DND-41 (cell line): ENCODE measurements at places on chromosomes 1 and 21.
A peak's percentile ranks its signal among the peaks of the same experiment; 100 is the strongest.

DNA sequence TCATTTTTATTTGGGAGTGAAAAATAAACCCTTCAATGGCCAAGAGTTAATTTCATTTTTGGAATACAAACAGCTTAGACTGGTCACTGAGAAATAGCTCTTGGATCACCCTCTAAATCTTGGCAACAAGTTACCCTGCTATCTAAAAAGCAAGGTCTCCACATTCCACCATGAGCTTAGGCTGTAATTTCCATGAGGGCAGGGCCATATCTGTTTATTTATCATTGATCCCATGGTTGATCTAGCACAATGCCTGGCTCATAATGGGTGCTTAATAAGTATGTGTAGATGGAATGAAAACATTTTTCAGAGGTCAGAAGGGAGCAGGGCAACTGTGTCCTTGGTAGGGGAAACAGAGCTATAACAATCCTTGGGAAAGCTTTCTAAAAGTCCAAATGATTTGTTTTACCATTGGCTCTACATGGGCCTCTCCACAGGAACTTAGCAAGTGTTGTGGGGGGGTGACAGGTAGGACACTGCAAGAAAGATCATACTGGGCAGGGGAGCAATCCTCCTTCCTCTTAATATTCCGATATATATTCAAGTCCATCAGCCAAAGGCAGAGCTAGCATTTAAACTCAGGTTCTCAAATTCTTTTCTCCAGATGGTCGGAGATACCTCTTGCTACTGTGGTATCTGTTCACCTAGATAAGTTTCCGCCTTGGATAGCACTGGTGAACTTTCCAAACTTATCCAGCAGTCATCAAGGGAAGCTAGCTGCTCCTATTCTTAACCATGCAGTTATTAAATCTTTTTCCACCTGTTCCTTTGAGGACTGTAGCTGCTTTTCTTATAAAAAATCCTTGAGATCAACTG, 53.1 kb upstream of the PTCH2 start:
- H3K4me3 ChIP-seq, result no peak overlapping the region
- no peak for DNase-seq

GRCh38 chr1:210448297-210448892, 119.7 kb downstream of the HHAT start:
- H3K27ac ChIP-seq, result no peak overlapping the region
- peaks cover 23% of the 10 kb centered on the region for H3K4me1 ChIP-seq
- H3K4me3 ChIP-seq, result no peak overlapping the region
- H3K27me3 ChIP-seq, result no peaks in the 10 kb centered on the region
- no peaks in the 10 kb centered on the region for H3K36me3 ChIP-seq

DNA sequence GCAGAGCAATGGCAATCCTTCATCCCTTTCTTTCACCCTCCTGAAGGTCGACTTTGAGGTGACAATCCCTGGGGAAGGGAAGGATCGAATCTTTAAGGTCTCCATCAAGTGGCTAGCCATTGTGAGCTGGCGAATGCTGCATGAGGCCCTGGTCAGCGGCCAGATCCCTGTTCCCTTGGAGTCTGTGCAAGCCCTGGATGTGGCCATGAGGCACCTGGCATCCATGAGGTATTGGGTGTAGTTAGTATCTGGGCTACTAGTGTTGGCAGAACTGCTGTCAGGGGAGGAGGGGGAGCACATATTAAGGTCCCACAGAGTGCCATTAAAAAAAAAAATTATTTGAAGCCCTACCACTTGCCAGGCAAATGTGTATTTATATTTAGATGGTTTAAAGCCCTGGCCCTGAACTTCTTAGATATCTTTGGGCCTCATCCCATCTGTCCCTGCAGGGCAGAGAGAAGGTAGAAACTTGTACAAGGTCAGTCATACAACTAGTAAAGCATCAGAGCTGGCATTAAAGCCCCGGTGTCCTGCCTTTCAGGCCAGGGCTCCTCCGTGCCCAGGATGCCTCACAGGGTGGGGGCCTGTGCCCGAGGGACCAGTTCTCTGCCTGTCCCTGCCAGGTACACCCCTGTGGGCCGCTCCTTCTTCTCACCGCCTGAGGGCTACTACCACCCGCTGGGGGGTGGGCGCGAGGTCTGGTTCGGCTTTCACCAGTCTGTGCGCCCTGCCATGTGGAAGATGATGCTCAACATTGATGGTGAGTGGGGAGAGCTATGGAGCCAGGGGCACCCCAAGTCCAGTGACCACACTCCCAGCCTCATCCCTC, 10.3 kb downstream of the AGO1 start:
- H3K27ac ChIP-seq, result no peak overlapping the region
- DNase-seq, result no peak
- peaks cover 87% of the 10 kb centered on the region for H3K36me3 ChIP-seq
- no peak overlapping the region for H3K4me3 ChIP-seq

DNA sequence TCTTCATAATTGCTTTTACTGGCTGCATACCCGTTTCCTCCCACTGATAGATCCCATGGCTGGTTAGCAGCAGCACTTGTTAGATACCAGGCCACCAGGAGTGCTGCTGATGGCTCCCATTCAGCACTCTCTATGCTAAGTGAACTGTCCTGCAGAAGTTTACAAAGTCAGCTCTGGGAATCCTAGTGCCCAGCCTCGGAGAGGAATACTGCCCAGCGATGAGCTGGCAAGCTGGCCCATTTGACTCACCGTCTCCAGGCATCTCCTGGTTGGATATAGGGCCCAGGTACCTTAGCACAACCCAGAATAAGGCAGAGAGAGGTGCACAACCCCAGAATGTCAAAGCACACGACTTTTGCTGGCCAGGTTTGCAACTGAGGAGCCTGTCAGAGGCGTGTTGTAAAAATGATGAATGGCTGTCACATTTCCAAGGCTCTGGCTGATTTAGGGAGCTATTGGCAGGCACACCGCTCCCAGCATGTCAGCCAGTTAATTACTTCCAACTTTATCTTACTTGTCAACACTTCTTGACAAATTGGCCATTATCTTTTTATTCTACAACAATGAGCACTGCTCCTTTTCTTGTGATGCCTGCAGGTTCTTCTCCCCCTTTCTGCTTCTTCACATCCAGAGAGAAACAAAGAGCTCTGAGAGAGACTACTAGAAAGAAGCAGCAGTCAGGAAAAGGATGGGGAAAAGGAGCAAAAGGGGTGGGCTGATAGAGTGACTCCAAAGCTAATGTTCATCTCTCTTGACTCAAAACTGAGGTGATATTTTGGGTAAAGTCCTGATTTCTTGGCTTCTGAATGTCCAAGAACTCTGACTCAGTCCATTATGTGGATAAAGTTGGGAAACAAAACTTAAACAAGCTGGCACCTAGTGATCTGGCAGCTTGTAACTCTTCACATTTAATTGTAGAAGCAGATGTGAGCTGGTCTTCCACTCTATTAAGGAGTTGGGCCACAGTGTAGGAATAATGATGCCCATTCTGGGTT, 10.8 kb upstream of the ANGPTL7 start:
- peaks cover 60% of the 10 kb centered on the region for H3K36me3 ChIP-seq
- DNase-seq, result no peak
- no peaks in the 10 kb centered on the region for H3K27me3 ChIP-seq
- no peak overlapping the region for H3K27ac ChIP-seq
- H3K4me3 ChIP-seq, result no peak overlapping the region
- no peaks in the 10 kb centered on the region for H3K4me1 ChIP-seq

DNA sequence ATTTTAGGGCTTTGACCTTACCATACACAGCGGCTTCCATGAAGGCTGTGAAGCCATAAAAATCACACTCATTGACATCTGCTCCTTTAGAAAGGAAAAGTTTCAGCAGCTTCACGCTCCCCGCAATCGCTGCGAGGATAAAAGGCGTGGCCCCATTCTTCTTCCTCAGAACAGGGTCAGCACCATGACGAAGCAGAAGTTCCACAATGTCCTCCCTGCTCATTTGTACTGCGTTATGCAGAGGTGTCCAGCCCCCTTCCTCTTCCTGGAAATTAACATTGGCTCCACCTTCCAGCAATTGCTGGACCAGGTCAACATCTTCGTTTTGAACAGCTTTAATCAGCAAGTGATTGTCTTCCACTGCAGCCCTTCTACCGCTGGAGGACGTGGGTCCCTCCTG, 2.7 kb downstream of the RNASEL start:
- H3K27me3 ChIP-seq, result no peaks in the 10 kb centered on the region
- H3K27ac ChIP-seq, result no peak overlapping the region
- H3K4me1 ChIP-seq, result peaks cover 24% of the 10 kb centered on the region
- H3K4me3 ChIP-seq, result no peak overlapping the region
- DNase-seq, result no peak

GRCh38 chr1:101200513-101200912, 36.3 kb upstream of the S1PR1 start:
- DNase-seq, result no peak
- H3K4me3 ChIP-seq, result no peak overlapping the region
- H3K4me1 ChIP-seq, result no peaks in the 10 kb centered on the region
- H3K27ac ChIP-seq, result no peak overlapping the region
- no peaks in the 10 kb centered on the region for H3K36me3 ChIP-seq

DNA sequence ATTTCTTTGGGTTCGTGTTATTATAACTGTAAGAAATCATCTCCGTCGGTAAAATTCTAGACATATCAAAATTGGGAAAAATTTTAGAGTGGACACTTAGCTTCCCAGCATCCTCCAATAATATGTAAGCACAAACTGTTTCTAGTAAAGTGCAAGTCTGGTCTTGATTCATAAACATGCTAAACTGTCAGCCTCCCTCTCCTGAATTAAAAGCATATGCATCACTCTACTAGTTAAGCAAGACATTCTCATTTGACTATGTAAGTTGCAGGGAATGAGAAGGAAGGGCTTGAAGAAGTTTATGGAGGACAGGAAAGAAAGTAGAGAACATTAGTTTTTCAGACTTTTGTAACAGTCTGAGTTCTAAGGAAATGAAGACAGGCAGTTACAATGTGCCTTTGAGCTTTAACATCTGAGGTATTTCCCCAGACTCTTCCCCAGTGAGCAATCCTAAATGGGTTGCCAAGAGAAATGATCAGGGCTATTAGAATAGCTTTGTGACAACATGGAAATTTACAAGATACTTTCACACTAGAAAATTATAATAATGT, 90.0 kb downstream of the TYW3 start:
- DNase-seq, result no peak
- H3K27me3 ChIP-seq, result no peaks in the 10 kb centered on the region
- no peaks in the 10 kb centered on the region for H3K36me3 ChIP-seq
- H3K4me1 ChIP-seq, result no peaks in the 10 kb centered on the region

- no peak overlapping the region for H3K27ac ChIP-seq
- no peaks in the 10 kb centered on the region for H3K27me3 ChIP-seq
- no peak for DNase-seq
- no peak overlapping the region for H3K4me3 ChIP-seq
Measured at GRCh38 chr1:223496883-223497282, 103.7 kb downstream of the CCDC185 start.

DNA sequence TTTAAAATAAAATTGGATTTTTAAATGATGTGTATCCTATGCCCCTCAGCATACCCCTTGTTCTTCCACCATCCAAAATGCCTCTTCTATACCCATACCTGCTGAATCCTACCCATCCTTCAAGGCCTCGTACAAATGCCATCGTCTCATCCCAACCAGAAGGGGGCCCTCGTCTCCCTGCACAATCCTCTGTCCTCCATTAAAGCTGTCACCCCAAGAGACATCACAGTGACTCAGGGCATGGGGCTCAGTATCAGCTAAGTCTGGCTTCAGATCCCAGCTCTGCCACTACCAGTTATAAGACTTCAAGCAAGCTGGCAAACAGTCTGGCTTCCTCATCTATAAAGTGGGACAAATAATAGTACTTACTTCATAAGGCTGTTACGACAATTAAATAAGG, 23.8 kb downstream of the IGFN1 start:
- H3K27ac ChIP-seq, result no peak overlapping the region
- no peaks in the 10 kb centered on the region for H3K4me1 ChIP-seq
- no peak overlapping the region for H3K4me3 ChIP-seq

GRCh38 chr1:241520080-241520465, 518 bp upstream of the FH start:
- H3K4me3 ChIP-seq, result peak overlapping the region; percentile 81
- H3K27me3 ChIP-seq, result peaks cover 26% of the 10 kb centered on the region
- peaks cover 12% of the 10 kb centered on the region for H3K36me3 ChIP-seq
- peaks cover 29% of the 10 kb centered on the region for H3K4me1 ChIP-seq
- no peak for DNase-seq

DNA sequence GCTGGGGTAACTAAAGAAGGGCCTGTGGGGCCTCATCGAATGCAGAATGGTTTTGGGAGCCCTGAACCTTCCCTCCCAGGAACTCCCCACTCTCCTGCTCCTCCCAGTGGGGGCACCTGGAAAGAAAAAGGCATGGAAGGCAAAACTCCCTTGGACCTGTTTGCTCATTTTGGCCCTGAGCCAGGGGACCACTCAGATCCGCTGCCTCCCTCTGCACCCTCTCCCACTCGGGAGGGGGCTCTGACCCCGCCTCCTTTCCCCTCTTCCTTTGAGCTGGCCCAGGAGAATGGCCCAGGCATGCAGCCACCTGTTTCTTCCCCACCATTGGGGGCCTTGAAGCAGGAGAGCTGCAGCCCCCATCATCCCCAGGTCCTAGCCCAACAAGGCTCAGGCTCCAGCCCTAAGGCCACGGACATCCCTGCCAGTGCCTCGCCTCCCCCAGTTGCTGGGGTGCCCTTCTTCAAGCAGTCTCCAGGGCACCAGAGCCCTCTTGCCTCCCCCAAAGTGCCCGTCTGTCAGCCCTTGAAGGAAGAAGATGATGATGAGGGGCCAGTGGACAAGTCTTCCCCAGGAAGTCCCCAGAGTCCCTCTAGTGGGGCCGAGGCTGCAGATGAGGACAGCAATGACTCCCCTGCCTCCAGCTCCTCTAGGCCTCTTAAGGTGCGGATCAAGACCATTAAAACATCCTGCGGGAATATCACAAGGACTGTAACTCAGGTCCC, 4.7 kb downstream of the ZNF687 start:
- DNase-seq, result no peak
- no peak overlapping the region for H3K27ac ChIP-seq
- H3K4me1 ChIP-seq, result peaks cover 20% of the 10 kb centered on the region
- H3K27me3 ChIP-seq, result no peaks in the 10 kb centered on the region
- peaks cover 71% of the 10 kb centered on the region for H3K36me3 ChIP-seq

DNA sequence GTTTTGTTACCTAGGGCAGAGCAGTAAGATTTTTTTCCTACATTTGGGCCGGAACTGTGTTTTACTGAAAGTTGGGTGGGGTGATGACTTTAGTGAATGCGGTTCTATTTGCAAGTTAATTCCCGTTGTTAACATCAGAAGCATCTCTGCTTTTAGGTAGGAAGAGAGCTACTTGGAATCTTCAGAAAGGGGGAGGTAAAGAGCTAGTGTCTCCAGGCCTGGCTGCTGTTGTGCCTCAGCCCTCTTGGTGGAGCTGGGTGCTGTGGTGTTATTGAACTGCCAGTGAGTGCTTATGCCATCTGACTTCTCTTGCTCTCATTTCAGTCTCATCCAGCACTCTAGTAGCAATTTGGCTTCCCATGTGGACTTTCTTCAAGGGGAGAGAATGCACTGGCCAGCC, 3.4 kb downstream of the KDM4A start:
- H3K27ac ChIP-seq, result no peak overlapping the region
- peak; percentile 14 for DNase-seq
- H3K4me3 ChIP-seq, result no peak overlapping the region
- H3K4me1 ChIP-seq, result peaks cover 29% of the 10 kb centered on the region
- H3K27me3 ChIP-seq, result no peaks in the 10 kb centered on the region
